Fibroblast of pulmonary artery (primary cell): ENCODE measurements at places on chromosomes 6 and 20.

DNA sequence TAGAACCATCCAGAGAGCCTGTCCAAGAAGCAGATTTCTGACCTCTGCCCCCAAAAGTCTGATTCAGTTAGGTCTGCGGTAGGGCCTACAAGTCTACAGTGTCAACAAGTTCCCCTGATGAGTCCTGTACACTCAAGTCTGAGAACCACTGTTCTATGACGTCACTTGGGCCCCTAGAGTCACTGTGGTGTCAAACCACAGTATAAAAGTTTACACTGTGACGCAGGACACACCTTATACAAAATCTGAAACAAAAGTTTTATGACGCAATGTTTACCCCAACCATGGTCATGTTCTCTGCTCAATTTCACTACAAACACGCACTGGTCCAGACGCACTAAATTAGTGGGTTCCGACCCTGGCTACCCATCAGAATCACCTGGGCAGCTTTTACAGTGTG is 17.9 kb downstream of the SLA2 start:
- DNase-seq: no peak

DNA sequence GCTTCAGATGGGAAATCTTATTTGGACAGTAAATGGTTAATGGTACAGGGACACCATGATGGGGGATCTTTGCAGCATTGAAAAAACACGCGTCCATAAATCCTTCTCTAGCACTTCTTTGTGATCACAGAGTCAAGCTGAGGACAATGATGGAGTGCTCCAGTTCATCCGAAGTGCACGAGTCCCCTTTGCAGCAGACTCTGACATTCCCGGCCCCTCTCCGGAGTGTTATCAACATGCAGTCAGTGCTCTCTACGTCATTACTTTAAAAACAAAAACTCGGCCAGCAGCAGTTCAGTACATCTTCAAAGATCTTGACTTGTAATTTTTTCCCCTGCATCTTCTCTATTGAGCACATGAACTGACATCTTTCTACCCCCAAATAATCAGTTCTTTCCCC is 185.5 kb upstream of the AKAP12 start:
- peak; percentile 82 for DNase-seq

GRCh38 chr6:100447081-100447899 is 17.4 kb downstream of the SIM1 start:
- no peak for DNase-seq

GRCh38 chr20:57749869-57750268 is 40.1 kb upstream of the PMEPA1 start:
- no peak for DNase-seq

DNA sequence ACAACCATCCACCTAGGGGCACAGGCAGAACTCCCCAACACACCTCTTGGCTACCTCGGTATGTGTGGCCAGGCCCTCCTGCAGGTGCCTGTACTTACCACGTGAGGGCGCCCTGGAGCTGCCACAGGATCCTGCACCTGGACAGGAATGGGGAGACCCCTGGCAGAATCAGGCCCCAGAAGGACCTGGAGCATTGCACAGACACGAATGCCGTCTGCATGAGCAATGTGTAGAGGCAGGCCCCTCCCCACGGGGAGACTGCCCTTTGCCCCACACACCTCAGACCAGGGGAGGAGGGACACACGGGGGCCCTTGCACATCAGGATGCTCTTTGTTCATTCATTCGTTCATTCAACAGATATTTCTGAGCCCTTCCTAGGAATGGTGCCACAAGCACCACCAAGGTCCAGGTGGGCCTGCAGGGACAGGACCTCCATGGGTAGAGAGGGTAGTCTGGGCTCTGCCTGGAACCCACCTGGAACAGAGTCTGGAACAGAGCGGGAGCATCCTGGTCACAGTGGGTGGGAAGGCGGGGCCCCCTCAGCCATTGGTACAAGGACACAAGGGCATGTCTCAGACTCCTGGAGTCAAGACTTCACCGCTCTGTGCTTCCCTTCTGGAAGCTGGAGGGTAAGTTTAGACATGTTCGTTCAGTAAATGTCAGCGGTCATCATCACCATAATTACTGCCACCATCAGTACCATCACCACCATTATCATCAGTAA is 32.3 kb downstream of the YTHDF1 start:
- peak; percentile 24 for DNase-seq

GRCh38 chr6:168040856-168041496 is 38.0 kb downstream of the FRMD1 start:
- no peak for DNase-seq

DNA sequence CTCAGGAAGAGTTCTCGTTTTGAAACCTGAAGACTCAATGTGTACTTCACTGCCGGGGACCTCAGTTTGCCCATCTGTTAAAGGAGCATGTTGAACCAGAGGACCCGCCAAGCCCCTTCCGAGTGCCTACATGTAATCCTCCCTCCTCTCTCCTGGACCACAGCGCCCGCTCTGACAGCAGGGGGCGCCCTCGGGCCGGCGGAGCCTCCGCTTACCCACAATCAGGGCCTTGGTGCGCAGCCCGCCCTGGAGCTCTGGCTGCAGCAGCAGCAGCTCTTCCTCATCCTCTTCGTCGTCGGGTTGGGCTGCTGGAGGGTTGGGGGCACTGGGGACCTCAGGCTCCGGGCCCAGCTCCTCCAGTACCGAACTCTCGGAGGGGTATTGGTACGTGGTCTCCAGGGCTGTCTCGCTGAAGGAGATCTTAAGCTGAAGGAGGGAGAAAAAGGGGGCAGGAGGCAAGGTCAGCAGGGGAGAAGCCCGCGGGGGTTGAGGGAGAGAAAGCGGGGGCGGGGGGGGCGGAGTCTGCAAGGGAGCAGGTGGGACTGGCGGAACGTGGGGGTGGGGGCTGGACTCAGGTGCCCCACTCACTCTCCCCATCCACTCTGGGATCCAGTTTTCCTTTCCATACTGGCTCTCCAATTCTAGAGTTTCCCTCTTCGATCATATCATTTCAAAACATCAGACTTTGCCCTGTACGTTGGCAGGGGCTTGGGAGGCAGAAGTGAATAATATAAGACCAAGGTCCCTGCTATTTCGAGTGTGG is 6.3 kb upstream of the DHX16 start:
- peak; percentile 82 for DNase-seq

DNA sequence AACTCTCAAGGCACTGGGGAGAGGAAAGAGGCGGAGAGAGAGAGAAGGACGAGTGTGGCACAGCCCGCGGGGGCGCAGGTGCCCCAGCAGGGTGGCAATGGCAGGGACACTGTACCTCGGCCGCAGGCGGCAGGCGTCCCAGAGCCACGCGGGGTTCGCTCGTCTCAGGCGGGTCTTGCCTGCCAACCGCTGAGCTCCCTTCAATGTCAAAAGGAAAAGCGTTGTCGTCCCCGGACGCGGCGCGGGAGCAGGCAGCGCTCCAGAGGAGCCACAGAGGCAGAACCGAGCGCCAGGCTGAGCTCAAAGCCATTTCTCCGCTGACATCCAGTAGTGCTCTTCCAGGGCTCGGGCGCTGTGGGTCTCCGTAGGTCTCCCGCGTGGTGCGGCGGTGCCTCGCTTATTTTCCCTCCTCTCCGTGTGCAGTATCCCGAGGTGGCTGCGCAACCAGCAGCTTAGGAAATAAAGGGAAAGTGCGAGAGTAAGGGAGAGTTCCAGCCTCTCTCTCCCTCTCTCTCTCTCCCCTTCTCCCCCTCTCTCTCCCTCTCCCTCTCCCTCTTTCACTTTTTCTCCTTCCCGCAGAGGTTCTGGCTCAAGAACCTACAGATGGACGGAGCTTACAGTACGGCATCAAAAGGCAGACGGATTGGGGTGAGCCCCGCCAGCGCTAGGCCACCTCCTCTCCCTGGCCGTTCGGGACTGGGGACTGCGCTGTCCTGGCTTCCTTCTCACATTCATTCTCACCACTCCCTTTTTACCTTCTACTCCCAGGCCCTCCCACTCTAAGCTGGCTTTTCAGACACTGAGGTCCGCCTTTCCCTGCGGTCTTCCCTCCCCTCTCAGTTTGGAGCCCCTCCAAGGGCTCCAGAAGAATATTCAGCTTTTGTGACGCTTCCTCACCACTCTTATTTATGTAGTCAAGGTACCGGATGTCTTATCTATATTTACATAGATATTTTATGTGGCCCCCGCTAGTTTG is at the start of gene LAMA4:
LAMA4 (minus strand) TSS at position 727 of the 976 bp plus-strand sequence; CDS start at position 310, 417 bp downstream.
- peak; percentile 88 for DNase-seq

DNA sequence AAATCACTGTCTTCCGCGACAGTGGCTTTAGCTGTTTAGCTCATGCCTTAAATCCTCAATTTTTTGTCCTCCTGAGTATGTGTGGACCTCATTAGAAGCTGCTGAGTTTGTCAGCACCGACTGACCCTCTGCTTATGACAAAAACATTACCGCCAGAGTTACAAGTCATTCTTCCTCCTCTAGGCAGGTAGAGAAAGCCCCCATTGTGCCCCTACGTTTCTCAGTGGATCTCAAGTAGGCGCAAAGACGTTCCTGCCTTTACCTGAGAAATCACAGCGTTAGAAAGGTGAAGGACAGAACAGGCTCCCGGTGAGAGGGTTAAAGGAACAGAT is 227.3 kb upstream of the PDE10A start:
- DNase-seq: no peak

DNA sequence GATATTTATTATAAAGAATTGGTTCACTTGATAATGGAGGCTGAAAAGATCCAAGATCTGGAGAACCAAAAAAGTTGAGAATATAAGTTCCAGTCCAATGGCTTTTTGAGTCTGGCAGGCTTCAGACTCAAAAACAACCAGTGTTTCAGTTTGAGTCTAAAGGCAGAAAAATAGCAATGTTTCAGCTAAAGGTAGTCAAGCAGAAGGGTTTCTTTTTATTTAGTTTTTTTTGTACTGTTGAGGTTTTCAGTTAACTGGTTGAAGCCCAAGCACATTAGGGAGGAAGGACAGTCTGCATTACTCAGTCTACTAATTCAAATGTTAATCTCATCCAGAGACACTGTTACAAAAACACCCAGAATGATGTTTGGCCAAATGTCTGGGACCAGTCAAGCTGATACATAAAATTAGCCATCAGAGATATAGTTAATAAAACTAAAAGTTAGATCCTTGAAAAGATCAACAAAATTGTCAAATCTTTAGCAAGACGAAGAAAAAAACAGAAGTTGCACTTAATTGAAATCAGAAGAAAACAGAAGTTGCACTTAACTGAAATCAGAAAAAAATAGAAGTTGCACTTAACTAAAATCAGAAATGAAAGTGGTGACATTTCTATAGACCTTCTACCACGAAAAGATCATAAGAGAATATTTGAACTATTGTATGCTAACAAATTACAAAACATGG is 980.3 kb upstream of the FLRT3 start:
- no peak for DNase-seq

GRCh38 chr6:122780114-122780513 is 598 bp downstream of the FABP7 start:
- no peak for DNase-seq

DNA sequence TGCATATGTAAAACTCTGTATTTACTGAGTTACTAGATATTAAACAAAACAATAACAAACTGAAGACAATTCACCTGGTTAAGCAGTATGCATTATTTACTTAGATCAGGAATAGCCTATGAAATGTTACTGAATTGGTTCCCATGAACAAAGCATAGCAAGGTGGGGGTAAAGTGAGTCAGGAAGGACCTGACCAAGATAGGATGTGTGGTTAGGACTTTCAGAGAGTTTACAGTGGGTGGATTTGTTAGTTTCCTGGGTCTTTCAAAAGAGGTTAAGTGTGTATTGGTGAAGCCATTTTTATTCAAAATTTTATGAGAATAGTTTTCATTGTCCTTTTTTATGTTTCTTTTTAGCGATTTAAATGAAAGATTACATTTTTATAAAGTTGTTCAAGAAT is 32.9 kb downstream of the TBPL1 start:
- no peak for DNase-seq

- peak; percentile 51 for DNase-seq
Measured at GRCh38 chr6:9527679-9528286, 887.1 kb downstream of the TFAP2A start.
